Stimulated activated CD4-positive, alpha-beta T cell treated with anti-CD3 and anti-CD28 coated beads, Interleukin-12 subunit alpha, Interleukin-12 subunit beta, amount 100 ng/mL, for 4 hours (primary cell): ENCODE measurements at places on chromosomes 1 and 21.

- peak; percentile 25 for DNase-seq
Observed at GRCh38 chr1:14923727-14924452, 229.7 kb upstream of the TMEM51 start.

DNA sequence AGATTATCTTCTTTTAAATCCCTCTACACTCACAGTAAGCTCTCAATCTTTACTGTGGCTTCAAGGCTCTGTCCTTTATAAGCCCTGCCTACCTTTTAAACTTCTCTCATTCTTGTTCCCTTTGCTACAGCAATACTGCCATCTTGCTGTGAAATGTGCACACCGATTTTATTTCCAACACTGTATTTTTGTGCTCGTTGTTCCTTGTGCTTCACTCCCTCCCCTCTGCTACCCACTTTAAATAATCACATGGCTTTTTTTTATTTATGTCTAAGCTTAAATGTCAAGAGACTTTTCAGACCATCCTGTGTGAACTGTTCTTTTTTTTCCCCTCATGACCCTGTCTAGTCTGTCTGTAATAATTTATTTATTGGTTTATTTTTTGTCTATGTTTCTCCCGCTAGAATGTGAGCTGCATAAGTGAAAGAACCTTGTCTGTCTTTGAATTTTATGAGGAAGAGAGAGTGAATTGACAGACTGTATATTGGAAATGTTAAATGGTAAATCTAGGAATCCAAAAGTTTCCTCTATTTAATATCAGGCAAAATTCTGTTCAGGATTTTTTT is 45.7 kb downstream of the ABCD3 start:
- no peak for DNase-seq

DNA sequence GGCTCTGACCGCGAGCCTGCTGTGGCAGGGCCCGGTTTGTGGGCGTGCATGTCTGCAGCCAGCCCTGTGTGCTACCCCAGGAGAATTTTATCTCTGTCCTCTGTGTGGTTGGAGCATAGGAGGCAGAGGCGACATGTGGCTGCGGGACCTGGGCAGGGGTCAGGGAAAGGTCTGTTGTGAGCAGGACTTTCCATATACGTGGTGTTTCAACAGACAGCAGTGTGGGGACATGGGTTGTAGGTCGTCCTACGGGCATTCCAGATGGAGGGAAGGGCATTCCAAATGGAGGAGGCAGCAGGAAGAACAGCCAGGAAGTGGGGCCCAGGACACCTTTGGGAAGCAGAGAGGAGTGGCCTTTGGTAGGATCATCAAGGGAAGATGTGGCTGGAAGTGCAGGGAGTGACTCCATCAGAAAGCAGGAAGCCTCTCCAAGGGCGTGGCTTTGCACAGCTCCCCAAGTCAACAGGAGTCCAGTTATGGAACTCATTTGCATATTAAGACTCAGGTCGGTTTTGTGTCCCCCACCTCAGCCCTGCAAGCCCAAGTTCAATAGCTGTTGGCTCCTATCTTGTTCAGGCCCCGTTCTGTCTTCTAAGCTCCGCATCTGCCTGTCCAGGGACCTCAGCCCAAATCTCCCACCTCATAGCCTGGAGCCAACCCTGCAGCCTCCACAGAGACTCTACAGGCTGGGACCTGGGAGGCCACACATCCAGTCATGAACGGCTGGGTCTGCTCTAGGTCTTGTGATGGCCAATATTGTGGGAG is 309.1 kb downstream of the MATN1 start:
- DNase-seq = no peak

DNA sequence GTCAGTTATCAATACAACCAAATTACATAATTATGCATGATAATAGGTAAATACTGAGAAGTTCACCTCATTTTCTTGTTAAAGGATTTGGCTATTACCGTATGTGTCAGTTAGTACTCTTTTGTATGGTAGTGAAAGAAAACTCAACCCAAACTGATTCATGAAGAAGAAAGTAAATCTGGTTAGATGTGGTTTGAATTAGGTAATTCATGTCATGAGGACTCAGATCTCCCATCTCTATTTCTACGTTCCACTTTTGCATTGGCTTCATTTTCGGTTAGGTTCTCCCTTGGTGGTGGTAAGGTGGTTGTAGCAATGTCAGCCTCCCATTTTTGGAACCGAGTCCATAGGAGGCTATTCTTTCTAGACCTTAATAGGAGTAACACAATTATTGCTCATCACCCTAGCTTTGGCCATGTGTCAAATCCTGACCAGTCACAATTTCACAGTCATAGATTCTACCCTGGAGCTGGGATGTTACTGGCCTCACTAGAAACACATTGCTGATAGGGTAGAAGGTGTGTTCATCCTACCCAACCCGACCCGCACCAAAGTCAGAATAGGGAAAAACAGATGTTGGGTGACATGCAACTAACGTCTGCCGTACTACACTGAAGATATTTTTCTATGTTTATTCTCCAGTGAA is 97.6 kb downstream of the OSBPL9 start:
- DNase-seq = no peak

- DNase-seq = peak; percentile 12
Observed at GRCh38 chr1:100539836-100540536, 2.0 kb downstream of the GPR88 start.

GRCh38 chr1:18998016-18998724 is 41.7 kb upstream of the IFFO2 start:
- no peak for DNase-seq

DNA sequence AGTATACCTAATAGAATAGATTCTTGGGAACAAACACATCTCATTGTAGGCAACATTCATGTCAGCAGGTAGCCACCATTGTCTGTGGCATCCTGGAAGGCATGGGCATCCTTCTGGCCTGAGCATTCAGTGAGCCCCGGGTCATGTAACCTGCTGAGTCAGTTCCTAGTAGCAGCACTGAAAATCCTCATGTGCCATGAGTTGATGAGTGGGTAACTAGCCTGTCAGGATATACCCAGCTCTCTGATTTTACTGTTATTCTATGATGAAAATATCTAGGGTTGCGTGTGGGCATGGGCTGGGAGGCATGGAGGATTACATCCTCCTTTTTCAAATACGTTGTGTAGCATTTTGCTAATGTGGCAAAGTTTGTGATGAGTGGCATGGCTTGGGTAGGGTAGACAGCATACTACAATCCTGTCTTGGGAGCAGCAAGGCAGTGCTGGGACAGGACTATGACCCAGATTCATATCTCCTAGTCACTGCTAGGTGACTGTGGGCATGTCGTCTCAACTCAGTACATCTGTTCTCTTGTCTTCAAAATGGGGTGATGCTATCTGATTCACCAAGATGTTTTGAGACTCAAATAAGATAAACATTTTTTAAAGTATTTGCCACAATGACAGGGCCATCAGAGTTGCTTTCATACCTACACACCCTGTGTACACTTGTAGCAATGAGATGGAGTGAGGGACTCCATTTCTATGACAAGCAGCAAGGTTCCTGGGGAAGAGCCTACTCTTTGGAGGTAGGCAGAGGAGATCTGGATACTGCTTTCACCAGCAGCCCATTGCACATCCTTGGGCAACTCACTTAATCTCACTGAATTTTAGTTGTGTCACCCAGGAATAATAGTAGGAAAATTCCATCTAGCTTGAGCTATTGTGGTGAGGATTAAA is 62.5 kb downstream of the CD58 start:
- DNase-seq = no peak

DNA sequence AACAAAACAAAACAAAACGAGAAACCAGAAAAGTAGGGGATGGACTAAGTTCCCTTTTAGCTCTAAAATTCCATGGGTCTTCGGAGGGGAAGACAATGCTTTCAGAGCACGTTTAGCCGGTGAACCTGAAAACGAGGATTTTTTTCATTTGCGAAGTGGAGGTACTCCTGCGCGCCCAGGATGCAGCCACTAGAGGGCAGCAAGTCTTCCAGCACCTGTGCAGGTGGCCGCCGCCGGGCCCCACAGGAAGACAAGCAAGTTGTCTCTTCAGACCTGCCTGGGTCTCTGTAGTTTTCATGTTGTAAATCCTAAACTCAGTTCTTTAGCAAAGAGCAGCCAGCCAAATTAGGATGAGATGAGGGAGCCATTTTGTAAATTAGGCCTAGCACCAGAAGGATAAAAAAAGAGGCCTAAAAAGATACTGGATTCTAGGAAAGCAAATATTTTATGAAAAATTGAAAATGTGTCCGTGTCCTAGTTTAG is 17.7 kb upstream of the SNX27 start:
- DNase-seq = peak; percentile 84

GRCh38 chr1:40982721-40983120 is 3.2 kb downstream of the CTPS1 start:
- DNase-seq = no peak

DNA sequence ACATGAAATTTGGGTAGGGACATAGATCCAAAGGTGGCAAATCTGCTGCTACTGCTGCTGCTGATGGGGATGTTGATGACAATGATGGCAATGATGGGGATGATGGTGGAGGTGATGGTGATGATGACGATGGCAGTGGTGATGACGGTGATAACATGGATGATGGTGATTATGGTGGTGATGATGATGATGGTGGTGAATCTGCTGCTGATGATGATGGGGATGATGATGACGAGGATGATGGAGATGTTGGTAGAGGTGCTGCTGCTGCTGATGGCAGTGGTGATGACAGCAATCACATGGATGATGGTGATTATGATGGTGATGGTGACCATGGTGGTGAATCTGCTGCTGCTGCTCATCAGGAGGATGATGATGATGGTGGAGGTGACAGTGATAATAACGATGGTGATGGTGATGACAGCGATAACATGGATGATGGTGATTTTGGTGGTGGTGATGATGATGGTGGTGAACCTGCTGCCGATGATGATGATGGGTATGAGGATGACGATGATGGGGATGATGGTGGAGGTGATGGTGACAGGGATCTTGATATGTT is 341.0 kb upstream of the VAMP3 start:
- no peak for DNase-seq

GRCh38 chr21:21921410-21922232 is 923.4 kb downstream of the NCAM2 start:
- DNase-seq = no peak

DNA sequence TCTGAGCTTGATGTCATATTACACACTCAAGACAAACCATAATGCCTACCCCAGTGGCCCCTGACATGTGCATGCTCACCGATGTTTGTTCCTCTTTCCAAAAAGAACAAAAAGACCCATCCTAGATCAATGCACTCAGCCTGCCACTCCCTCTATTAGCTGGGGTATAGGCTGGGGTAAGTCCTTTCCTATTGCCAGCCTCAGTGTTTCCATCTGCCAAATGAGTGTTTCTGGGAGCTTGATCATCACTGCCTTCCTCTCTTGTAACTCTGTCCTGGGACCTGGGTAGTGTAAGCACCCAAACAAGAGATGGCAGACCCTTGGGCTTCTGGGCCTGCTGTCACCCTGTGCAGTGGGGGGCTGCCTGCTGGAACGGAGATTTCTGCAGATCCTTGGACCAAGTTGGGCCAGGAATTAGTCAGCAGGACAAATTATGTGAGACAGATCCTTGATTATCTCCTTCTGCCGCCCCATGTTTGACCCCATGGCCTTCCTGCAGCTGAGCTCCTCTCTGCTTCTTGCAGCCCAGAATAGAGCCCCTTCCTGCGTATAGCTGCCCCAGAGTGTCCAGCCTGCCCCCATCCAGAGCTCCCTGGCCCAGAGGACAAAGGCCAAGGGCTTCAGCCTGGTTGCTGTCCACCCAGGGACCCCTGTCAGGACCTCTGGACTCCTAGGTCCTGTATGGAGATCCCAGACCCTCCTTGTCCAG is 31.5 kb upstream of the LRP8 start:
- DNase-seq = no peak
